ENCODE measurements at places on chromosomes 6 and 20.

- DNase-seq: no peak
These were observed 13.6 kb downstream of the PRRC2A start for GRCh38 chr6:31634131-31634530.

GRCh38 chr6:44430326-44430725 is 42.8 kb downstream of the CDC5L start:
- DNase-seq: no peak

GRCh38 chr6:37319156-37319555 is 34.6 kb upstream of the RNF8 start:
- no peak for DNase-seq

- DNase-seq: no peak
These were observed 5.3 kb upstream of the CGA start for GRCh38 chr6:87100216-87100615.

DNA sequence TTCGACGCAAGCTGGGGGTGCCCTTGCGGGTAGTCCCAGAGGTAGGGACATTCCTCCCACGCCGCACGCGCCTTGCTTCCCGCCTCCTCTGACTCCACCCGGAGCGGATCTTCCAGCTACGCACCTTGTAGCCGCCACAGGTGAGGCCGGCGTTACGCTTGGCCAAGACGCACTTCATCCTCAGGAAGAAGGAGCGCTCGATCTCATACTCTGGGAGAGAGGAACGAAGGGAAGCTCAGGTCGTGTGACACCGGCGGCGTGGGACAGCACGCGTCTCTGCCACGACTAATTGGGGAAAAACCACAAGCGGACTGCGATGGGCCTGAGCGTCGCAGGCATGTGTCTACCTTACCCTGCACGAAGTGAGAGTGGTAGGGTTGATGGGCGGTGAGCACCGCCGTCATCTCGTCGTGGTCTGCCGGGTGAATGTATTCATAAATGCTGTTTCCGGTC is 15.5 kb downstream of the SIM1 start:
- no peak for DNase-seq

- DNase-seq: no peak
These were observed 33.5 kb upstream of the MANEA start for GRCh38 chr6:95543798-95544197.

GRCh38 chr6:20722455-20722854 is 188.2 kb downstream of the CDKAL1 start:
- DNase-seq: no peak

DNA sequence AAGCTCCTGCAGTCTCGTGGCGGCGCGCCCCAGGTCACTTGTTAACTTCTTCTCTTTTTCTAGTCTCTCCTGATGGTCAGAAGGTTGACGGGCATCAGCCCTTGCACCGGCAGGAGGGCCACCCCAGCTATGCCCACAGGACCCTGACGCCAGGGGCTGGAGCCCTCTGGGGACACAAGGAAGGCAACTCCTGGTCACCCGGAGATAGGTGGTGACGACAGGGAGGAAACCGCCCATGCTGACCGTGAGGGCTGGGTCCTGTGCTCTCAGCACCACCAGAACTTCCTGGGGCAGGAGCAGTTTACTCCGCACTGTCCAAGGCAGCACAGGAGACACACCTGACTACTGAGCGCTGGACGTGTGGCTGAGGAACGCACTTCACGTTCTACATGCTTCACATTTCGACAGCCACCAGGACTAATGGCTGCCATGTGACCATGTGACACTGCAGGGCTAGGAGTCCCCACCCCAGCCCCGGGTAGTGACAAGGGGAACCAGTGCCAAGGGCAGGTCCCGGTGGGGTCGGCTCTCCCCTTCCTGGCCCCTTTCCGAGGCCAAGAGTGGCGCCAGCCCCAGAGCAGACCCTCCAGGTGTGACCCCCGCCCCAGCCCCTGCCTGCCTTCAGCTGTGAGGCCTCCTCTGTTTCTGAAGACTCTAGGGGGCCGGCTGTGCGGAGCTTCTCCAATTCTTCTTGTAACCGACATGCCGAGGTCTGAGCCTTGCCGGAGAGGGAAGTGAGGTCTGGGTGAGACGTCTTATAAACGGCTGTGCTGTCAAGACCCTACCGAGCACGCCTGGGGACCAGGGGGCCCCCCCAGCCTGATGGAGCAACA is 45.2 kb downstream of the DSTN start:
- no peak for DNase-seq

DNA sequence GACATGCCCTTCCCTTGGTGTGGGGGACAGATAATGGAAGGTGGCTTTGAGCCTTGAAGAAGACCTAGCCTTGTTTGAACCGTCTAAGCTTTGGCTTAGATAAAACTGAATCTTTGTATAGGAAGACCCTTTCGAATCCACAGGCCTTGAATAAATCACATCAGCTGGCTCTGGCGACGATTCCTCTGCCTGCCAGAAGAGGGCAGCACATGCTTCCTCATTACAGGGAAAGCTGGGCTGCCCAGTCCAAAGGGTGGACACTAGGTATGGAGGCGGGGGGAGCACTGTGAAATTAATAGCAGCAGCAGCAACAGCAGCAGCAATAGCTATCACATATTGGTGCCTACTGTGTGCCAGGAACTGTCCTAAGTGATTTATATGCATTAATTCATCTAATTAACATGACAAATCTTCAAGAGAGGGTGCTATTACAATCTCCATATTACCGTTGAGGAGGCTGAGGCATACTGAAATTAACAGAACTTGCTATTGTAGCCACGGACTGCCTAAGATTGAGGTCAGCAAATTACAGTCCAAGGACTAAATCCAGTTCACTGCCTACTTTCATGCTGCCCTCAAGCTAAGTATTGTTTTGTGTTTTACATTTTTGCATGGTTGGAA is 85.1 kb downstream of the CLIC5 start:
- peak; percentile 67 for DNase-seq

DNA sequence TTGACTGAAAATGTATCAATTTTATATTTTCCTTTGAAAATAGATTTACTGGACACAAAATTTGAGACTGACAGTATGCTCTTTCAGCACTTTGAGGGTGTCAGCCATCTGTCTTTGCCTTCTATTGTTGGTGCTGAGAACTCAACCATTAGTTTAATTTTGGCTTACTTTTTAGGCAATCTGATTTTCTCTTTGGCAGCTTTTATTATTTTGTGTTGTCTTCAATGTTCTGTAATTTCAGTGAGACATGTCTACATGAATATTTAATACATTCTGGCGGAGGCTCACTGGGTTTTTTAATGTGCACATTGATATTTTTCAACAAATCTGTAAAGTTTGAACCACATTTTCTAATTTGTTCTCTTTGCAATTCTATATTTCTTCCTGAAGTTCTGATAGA is 648.6 kb downstream of the C6orf118 start:
- DNase-seq: no peak

GRCh38 chr6:5995949-5996713 is 10.6 kb downstream of the NRN1 start:
- DNase-seq: peak; percentile 41

GRCh38 chr6:141035312-141036200 is 1097.2 kb upstream of the GJE1 start:
- DNase-seq: no peak

- no peak for DNase-seq
These were observed 674.8 kb upstream of the CITED2 start for GRCh38 chr6:140049251-140049650.

GRCh38 chr20:8536262-8536618 is 404.2 kb downstream of the PLCB1 start:
- no peak for DNase-seq

DNA sequence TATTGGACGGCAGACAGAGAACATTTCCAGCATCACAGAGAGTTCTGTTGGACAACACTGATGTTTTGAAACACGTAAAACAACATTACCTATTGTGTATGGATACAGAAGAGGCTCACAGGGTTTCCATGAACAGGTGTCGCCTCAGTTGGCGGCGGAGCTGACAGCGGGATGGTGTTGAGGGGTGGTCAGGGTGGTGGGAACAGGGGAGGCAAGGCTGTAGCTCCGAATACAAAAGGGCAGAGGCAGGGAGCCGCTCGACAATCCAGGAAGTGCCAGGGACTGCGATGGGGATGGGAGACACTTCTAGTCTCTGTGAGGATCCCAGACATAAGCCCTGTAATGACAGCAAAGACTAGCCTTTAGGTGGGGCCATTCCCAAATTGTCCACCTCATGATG is 14.5 kb upstream of the PI16 start:
- DNase-seq: no peak

DNA sequence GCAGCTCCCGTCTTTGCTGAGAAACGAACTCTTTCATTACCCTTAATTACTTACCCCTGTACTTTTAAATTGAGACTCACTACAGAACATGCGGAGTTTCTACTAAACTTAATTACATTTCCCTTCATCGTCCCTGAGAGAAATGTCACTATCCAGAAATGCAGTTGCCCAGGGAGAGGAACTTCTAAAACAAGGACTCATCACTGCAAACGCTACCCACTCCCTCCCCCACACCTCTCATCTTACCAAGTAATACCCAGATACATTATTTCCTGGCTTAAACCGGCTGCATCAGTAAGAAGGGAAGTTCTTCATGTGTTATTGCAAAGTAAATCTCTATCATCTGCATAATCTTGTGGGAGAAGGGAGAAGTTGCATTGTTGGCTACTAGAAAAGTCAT is 138.3 kb downstream of the IPCEF1 start:
- DNase-seq: no peak

- no peak for DNase-seq
These were observed 460.9 kb upstream of the KHDRBS2 start for GRCh38 chr6:62746968-62747367.

DNA sequence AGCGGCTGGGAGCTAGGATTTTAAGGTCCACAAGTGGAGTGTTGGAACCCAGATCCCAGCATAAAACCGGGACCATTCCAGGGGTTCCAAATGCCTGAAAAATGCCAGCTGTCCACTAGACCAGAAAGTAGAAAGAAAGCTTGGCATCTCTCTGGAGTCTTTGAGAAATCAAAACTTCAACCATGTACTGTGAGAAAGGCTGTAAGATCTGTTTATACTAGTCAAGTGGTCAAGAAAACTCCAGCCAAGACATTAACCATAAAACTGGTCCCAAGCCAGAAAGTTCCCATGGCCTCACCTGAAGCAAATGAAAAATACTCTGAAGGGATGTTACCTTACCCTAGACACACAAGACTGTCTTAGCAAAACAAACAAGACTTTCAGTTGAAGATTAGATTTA is 112.6 kb downstream of the DCDC2 start:
- no peak for DNase-seq

- no peak for DNase-seq
These were observed 397.0 kb upstream of the KHDRBS2 start for GRCh38 chr6:62683063-62683462.

- no peak for DNase-seq
These were observed 3.6 kb downstream of the MAP3K7 start for GRCh38 chr6:90583179-90583835.

DNA sequence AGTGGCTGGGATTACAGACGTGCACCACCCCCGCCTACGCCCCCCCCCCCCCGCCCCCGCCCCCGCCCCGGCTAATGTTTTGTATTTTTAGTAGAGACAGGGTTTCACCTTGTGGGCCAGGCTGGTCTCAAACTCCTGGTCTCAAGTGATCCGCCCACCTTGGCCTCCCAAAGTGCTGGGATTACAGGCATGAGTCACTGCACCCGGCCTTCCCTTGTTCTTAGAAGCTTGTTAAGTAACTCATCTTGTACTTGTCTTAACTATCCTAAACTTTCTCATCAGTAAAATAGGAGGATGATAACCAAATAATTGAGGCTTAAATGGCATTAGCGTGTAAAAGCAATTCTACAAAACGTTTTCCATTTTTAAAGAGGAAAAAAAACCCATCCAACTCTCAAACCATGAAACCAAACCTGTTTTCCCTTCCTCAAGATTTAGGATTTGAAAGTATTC is 4.2 kb downstream of the CDYL start:
- no peak for DNase-seq

- DNase-seq: no peak
These were observed 642.1 kb downstream of the EPHA7 start for GRCh38 chr6:92777146-92777740.

- DNase-seq: no peak
These were observed 8.2 kb downstream of the RTN4IP1 start for GRCh38 chr6:106620931-106621672.

GRCh38 chr6:56222499-56222898 is 24.9 kb downstream of the COL21A1 start:
- no peak for DNase-seq
